Upper lobe of right lung (tissue), 1 donor: ENCODE measurements at places on chromosomes 7 and 10. TPM values are rescaled to one million over a fixed set of nuclear protein-coding genes. Genes with fewer than 3 reads are reported as not detected.

GRCh38 chr7:83528925-83529423, 120.0 kb downstream of the SEMA3E start:
- H3K27ac ChIP-seq, result no peak overlapping the region
- no peaks in the 10 kb centered on the region for H3K36me3 ChIP-seq
- no peaks in the 10 kb centered on the region for H3K4me1 ChIP-seq
- H3K27me3 ChIP-seq, result no peaks in the 10 kb centered on the region

DNA sequence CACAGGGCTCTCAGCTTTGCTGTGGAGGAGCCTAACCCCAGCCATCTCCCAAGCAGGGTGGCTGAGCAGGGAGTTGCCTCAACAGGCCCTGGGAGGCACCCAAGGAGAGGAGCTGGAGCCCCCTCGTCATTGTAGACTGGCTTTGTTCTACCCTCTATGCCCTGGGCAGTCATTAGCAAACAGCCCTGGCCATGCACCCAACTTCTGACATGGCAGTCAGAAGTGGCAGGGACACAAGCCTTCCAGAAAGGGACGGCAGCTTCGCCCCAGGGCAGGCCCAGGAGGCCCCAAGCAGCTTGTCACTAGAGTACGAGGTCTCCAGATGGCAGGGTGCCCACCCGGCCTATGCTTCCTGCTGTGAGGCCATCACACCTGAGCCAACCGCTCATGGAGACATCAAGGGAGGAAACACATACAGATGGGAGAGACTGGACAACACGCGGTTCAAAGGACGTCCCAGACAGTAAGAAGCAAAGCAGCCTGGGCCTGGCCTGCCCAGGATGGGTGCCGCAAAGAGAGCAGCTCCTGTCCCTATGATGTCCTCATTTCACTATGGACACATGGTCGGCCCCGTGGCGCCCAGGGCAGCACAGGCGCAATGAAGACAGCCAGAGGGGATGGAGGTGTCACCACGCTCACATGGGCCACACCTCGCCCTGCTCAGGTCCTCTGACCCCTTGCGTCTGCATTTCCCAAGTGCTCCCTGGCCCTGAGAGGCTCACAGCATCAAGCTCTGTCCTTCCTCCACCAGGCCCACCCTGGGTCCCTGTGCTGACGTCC, 190.9 kb upstream of the CXCL12 start:
- no peaks in the 10 kb centered on the region for H3K27me3 ChIP-seq
- H3K27ac ChIP-seq, result no peak overlapping the region
- no peak for DNase-seq
- no peaks in the 10 kb centered on the region for H3K36me3 ChIP-seq
- H3K4me1 ChIP-seq, result no peaks in the 10 kb centered on the region

- no peak overlapping the region for H3K4me3 ChIP-seq
- no peak for DNase-seq
Measured at GRCh38 chr10:54614072-54614471, 187.0 kb downstream of the PCDH15 start.

DNA sequence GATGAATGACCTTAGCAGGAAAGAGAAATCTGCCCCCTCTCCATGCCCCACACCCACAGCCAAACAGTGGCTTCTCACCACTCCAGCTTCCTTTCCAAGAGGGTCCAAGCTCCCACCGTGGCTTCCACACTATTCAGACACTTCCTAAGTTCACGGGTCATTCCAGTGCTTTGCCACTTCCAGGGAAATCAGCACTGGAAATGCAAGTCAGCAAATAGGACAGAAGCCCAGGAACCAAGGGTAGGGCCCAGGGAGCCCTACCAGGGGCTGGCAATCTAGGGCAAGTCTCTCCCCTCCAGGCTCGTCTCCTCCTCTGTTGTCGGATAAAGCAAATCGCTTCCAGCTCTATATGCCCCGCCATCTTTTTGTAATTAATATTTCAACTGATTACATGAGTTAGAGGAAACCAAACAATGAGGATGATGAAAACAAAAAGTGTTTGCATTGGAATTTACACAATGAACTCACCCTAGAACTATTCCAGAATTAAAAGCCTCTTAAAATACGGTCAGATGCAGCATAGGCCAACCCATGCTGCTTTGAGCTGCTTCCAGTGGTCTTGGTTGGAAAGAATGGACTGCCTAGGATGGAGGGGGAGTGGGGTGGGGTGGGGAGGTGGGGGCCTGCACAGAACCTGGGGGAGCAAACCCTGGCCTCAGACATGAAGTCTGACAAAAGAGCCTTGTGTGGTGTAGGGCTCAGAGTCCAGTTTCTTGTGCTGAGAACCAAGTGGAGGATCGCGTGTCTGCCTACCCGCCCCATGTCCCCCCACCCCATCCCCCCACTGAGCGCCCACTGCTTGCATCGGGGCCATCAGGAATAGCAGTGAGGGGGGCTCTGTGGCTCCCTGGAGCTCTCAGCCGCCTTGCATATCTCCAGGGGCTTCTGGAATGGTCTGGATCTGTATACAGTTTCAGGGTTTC, 74.6 kb upstream of the CPXM2 start:
- no peak overlapping the region for H3K27ac ChIP-seq
- DNase-seq, result no peak
- H3K27me3 ChIP-seq, result peaks cover 46% of the 10 kb centered on the region
- H3K36me3 ChIP-seq, result no peaks in the 10 kb centered on the region

- no peaks in the 10 kb centered on the region for H3K36me3 ChIP-seq
- no peak overlapping the region for H3K27ac ChIP-seq
- peaks cover under 1% of the 10 kb centered on the region for H3K4me1 ChIP-seq
- no peak overlapping the region for H3K4me3 ChIP-seq
Measured at GRCh38 chr10:103550229-103550628, 56.7 kb downstream of the NEURL1 start.

GRCh38 chr7:27235387-27236311, 7.0 kb upstream of the EVX1 start:
- no peaks in the 10 kb centered on the region for H3K36me3 ChIP-seq
- H3K4me1 ChIP-seq, result peaks cover 17% of the 10 kb centered on the region
- H3K27ac ChIP-seq, result no peak overlapping the region
- DNase-seq, result peak; percentile 68

DNA sequence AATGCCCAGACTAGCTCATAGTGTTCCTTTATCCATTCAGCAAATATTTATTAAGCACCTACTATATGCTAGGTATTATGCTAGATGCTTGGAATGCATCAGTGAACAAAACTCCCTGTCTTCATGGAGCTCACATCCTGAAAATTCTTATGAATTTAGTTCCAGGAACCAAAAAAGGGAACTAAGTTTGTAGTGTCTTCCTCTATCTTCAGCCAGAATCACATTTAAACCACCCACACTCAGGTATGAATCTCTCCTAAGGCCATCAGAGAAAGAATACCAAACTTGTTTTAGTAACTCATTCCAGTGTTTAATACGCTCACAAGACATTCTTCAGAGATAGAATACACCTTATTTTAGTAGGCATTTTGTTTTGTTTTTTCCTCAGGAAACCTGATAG, 10.1 kb upstream of the EGR2 start:
- H3K27me3 ChIP-seq, result peaks cover 4% of the 10 kb centered on the region
- H3K36me3 ChIP-seq, result no peaks in the 10 kb centered on the region
- H3K27ac ChIP-seq, result no peak overlapping the region
- no peak for DNase-seq
- H3K4me3 ChIP-seq, result no peak overlapping the region

DNA sequence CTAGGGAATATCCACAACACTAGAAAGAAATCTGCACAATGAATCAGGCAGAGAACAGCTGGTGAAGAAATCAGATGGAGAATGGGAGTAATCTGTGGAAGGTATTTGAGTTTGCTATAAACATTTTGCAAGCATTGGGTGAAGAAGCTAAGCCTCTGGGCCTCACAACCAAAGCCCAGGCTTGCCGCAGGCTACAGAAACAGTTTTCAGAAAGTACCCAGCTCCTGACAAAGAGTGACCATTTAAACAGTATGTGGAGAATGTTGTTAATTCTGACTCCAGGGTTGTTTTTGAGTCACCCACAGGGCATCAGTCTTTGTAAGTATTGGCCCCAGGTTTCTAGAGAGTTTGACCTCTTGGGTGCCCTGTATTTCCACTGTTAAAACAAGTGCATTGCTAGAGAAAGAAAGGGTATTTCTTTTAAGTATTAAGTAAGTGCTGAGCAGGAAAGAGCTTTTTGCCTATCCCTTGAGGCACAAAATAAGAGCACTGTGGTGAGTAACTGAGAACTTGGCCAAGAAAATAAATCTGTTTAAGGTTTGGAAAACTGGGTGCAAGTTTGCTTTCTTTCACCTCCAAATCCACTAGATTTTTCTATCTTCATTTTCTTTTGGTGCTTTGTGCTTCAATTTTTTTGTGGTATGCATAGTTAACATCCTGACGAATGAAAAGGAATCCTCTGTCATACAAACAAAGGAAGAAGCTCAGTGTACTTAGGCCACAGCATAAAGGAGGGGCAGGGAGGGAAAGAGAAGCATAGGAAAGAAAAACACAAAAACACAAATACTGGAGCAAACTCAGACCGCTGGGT, 691.8 kb downstream of the SUGCT start:
- H3K4me1 ChIP-seq, result no peaks in the 10 kb centered on the region
- no peaks in the 10 kb centered on the region for H3K36me3 ChIP-seq
- no peak overlapping the region for H3K27ac ChIP-seq
- no peaks in the 10 kb centered on the region for H3K27me3 ChIP-seq

GRCh38 chr10:81136261-81136660, 598.6 kb downstream of the SH2D4B start:
- no peaks in the 10 kb centered on the region for H3K27me3 ChIP-seq
- no peak overlapping the region for H3K27ac ChIP-seq
- no peak for DNase-seq
- no peaks in the 10 kb centered on the region for H3K36me3 ChIP-seq
- no peaks in the 10 kb centered on the region for H3K4me1 ChIP-seq

DNA sequence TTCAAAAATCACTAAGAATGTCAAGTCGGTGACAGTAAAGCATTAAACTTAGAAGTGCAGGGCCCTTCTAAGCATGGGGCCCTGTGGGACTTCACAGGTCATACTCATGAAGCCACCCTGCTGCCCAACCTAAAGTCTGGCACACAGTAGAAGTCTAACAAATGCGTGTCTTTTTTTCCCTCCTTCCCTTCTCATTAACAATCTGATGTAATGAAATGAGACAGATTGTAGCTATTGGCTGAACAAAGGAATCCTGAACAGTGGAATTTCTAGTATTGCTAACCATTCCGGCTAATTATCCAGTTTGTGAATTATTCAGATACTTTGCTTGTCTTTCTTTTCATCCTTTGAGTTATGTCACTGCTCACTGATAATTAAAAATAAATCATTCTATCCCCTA, 369.9 kb downstream of the WDR11 start:
- no peaks in the 10 kb centered on the region for H3K4me1 ChIP-seq
- no peak overlapping the region for H3K27ac ChIP-seq
- H3K36me3 ChIP-seq, result no peaks in the 10 kb centered on the region
- H3K27me3 ChIP-seq, result no peaks in the 10 kb centered on the region
- no peak for DNase-seq
- H3K4me3 ChIP-seq, result no peak overlapping the region

Gene FXYD4
- 1.1 TPM for total RNA-seq

Gene NRCAM
- 2.0 TPM for total RNA-seq

Gene CPA2
- total RNA-seq, result not detected
